ENCODE measurements at places on chromosomes 2 and 18.

DNA sequence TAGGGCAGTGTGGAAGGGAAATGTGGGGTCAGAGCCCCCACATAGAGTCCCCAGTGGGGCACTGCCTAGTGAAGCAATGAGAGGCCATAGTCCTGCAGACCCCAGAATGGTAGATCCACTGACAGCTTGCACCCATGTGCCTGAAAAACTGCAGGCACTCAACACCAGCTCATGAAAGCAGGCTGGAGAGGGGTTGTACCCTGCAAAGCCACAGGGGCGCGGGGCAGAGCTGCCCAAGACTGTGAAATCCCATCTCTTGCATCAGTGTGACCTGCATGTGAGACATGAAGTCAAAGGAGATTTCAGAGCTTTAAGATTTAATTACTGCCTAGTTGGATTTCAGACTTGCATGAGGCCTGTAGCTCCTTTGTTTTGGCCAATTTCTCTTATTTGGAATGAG lies 224.0 kb downstream of the TXNL1 start:
- H3K4me3 ChIP-seq, result no peak overlapping the region
- no peak overlapping the region for H3K27ac ChIP-seq
- H3K27me3 ChIP-seq, result no peaks in the 10 kb centered on the region
- no peak for DNase-seq

GRCh38 chr2:235270956-235271355 lies 222.9 kb upstream of the AGAP1 start:
- no peak for DNase-seq
- peaks cover 3% of the 10 kb centered on the region for H3K27me3 ChIP-seq
- H3K27ac ChIP-seq, result no peak overlapping the region
- no peaks in the 10 kb centered on the region for H3K36me3 ChIP-seq
- H3K4me3 ChIP-seq, result no peak overlapping the region

DNA sequence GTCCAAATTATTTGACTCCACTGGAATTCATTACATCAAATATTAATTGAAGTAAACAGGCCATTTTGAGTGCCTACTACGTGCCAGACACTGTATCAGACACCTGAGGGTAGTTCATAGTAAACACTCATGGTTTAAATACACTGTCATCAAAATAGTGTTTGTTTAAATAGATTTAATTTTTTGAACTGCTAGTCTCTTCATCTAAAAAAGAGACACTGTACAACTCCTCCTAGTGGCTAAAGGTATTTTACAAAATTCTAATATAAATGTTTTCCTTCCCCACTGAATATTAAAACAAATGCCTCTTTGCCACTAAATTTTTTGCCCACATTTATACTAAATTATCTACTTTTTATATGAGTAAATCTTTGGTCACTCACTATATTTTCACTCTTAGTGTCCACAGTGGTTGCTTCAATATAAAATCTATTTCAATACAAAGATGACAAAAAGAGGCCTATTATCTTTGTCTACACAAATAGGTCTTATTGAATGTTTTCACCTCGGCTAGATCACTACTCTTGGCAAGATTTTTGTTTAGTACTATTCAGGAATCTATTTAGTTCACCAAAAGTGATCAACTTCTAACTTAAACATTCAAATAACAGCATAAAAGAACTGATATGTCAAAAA lies 122.1 kb downstream of the TMEM247 start:
- no peak for DNase-seq
- no peak overlapping the region for H3K27ac ChIP-seq
- H3K36me3 ChIP-seq, result peaks cover 44% of the 10 kb centered on the region
- peaks cover 4% of the 10 kb centered on the region for H3K27me3 ChIP-seq

- H3K4me1 ChIP-seq, result no peaks in the 10 kb centered on the region
- H3K36me3 ChIP-seq, result peaks cover 15% of the 10 kb centered on the region
- peaks cover 3% of the 10 kb centered on the region for H3K27me3 ChIP-seq
- no peak overlapping the region for H3K4me3 ChIP-seq
These were observed 170.7 kb downstream of the DIS3L2 start for GRCh38 chr2:232132181-232132580.

- H3K4me3 ChIP-seq, result no peak overlapping the region
- no peak overlapping the region for H3K27ac ChIP-seq
- peaks cover 2% of the 10 kb centered on the region for H3K27me3 ChIP-seq
- no peaks in the 10 kb centered on the region for H3K36me3 ChIP-seq
These were observed 247.7 kb upstream of the CCDC68 start for GRCh38 chr18:55206927-55207326.

DNA sequence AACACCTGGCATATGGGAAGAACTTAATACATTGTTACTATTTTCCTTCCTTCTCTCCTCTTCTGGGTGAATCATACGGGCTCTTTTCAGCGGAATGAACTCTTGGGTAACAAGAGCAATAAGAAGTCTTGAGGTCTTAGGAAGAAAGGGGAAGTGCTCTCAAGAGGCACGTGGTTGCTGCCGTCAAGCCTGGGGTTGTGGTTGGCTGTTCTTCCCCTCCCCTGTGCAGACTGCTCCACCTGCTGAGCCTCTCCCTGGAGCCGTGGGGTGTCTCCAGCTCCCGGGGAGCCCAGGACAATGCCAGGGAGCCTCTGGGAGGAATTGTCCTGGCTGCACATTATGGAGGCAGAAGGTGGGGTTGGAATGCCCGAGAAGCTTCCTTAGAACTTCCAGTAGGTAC lies 19.4 kb downstream of the TOGARAM2 start:
- DNase-seq, result no peak
- H3K4me3 ChIP-seq, result no peak overlapping the region
- peaks cover 12% of the 10 kb centered on the region for H3K27me3 ChIP-seq
- H3K4me1 ChIP-seq, result peaks cover 12% of the 10 kb centered on the region
- H3K27ac ChIP-seq, result no peak overlapping the region

GRCh38 chr2:238423561-238424312 lies 3.0 kb upstream of the ASB1 start:
- H3K36me3 ChIP-seq, result peaks cover 13% of the 10 kb centered on the region
- no peak overlapping the region for H3K27ac ChIP-seq
- H3K4me1 ChIP-seq, result peaks cover 66% of the 10 kb centered on the region
- no peak overlapping the region for H3K4me3 ChIP-seq
- no peaks in the 10 kb centered on the region for H3K27me3 ChIP-seq
- no peak for DNase-seq

DNA sequence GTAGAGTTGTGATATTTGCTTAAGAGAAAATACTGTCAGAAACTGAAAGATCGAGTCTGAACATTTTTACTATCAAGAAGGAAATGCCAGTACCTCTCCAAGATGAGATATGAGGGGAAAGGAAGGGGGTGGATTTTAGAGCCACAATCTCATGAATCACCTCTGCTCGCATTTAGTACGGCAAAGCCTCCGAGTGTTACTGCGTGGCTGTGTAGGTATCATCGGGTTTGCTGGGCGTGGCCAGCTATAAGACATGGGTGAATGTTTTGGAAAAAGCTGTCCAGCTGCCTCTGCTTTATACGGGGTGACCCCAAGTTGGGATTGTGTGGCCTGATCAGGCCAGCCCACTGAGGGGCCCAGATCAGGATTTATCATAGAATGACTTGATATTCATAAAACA lies 826.4 kb downstream of the SOCS6 start:
- DNase-seq, result no peak
- no peaks in the 10 kb centered on the region for H3K36me3 ChIP-seq
- H3K27ac ChIP-seq, result no peak overlapping the region
- no peak overlapping the region for H3K4me3 ChIP-seq
- H3K4me1 ChIP-seq, result no peaks in the 10 kb centered on the region

- DNase-seq, result no peak
- H3K36me3 ChIP-seq, result peaks cover 35% of the 10 kb centered on the region
- H3K27ac ChIP-seq, result peak overlapping the region; percentile 96
- peaks cover 23% of the 10 kb centered on the region for H3K4me1 ChIP-seq
These were observed 575 bp downstream of the CCDC150 start for GRCh38 chr2:196640031-196640548.

GRCh38 chr2:225083276-225083675 lies 41.0 kb upstream of the DOCK10 start:
- peaks cover 14% of the 10 kb centered on the region for H3K27me3 ChIP-seq
- H3K36me3 ChIP-seq, result no peaks in the 10 kb centered on the region
- DNase-seq, result no peak
- H3K27ac ChIP-seq, result no peak overlapping the region

- H3K4me3 ChIP-seq, result no peak overlapping the region
- peaks cover 8% of the 10 kb centered on the region for H3K4me1 ChIP-seq
- H3K27ac ChIP-seq, result no peak overlapping the region
- no peak for DNase-seq
- no peaks in the 10 kb centered on the region for H3K36me3 ChIP-seq
- H3K27me3 ChIP-seq, result no peaks in the 10 kb centered on the region
These were observed 227.1 kb downstream of the ARHGAP15 start for GRCh38 chr2:143356336-143356735.

DNA sequence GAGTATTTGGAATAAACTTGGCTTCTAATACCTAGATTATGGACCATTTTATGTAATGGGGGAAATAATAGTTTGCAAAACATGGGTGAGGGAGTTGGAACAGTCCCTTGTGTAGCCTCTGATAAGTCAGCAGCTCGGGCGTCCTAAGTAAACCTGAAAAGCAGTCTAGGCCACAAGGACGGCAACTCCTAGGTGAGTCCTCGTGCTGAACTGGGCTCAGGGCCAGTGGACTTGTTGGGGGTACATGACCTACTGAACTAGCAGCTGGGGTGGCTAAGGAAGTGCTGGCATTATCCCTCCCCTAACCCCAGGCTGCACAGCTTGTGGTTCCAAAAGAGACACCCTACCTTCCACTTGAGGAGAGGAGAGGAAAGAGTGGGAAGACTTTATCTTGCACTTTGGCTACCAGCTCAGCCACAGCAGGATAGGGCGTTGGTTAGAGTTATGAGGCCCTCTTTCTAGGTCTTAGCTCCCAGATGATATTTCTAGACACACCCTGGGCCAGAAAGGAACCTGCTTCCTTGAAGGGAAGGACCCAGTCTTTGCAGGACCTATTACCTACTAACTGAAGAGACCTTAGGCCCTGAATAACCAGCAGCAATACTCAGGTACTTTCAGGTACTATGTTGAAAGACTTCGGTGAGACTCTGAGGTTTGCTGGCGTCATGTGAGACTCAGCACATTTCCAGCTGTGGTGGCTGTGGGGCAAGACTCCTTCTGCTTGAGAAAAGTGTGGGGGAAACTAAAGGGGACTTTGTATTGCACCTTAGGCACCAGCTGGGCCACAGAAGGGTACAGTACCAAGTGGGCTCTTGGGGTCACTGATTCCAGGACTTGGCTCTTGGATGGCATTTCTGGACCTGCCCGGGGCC lies 71.0 kb downstream of the AQP4 start:
- H3K4me3 ChIP-seq, result no peak overlapping the region
- H3K4me1 ChIP-seq, result no peaks in the 10 kb centered on the region
- H3K27me3 ChIP-seq, result peaks cover 16% of the 10 kb centered on the region
- peaks cover 7% of the 10 kb centered on the region for H3K36me3 ChIP-seq

DNA sequence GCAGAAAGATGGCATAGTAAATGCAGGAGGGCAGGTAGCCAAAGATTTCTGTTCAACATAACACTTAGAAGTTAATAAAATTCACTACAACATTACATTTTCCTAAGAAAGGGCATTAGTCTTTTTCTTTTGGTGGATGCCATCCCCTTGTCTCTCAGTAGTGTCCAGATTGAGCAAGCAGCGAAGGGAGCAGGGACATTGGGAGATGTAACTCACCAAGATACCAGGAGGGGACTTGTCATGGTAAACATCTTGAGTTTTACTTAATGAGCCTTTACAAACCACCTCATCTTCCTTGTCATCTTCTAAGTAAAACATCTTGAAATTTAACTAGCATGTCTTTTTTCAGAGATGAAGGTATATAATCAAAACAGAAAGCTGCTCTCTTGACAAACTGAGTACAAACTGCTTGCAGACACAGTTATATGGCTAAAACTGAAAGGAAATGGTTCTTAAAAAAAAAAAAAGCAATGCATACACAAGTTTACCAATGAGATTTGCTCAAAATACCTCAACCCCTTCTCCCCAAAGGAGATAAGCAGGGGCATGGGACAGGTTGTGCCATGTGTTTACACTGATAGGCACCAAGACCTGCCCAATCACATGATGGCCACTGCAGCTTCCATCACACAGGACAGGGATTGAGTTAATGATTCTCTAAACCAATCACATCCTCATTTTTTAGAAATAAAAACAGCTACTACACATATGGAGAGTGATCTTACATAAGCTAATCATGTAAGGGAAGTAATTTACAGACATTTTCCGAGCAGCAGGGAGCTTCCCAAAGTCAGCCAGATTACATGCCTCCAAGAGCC lies 30.3 kb downstream of the LPIN2 start:
- peaks cover 80% of the 10 kb centered on the region for H3K4me1 ChIP-seq
- H3K36me3 ChIP-seq, result peaks cover 46% of the 10 kb centered on the region
- H3K27ac ChIP-seq, result peak overlapping the region; percentile 74
- H3K27me3 ChIP-seq, result no peaks in the 10 kb centered on the region

- H3K27ac ChIP-seq, result no peak overlapping the region
- H3K36me3 ChIP-seq, result no peaks in the 10 kb centered on the region
- H3K27me3 ChIP-seq, result no peaks in the 10 kb centered on the region
These were observed 753.9 kb downstream of the SUCLG1 start for GRCh38 chr2:83705146-83705545.

GRCh38 chr2:229738024-229738625 lies 23.8 kb upstream of the DNER start:
- no peak for DNase-seq
- H3K4me3 ChIP-seq, result no peak overlapping the region
- no peak overlapping the region for H3K27ac ChIP-seq
- peaks cover 8% of the 10 kb centered on the region for H3K27me3 ChIP-seq

- H3K27ac ChIP-seq, result no peak overlapping the region
- no peaks in the 10 kb centered on the region for H3K4me1 ChIP-seq
- H3K36me3 ChIP-seq, result peaks cover 81% of the 10 kb centered on the region
- no peak overlapping the region for H3K4me3 ChIP-seq
- H3K27me3 ChIP-seq, result no peaks in the 10 kb centered on the region
- no peak for DNase-seq
These were observed 48.9 kb downstream of the DARS1 start for GRCh38 chr2:135936524-135936923.

DNA sequence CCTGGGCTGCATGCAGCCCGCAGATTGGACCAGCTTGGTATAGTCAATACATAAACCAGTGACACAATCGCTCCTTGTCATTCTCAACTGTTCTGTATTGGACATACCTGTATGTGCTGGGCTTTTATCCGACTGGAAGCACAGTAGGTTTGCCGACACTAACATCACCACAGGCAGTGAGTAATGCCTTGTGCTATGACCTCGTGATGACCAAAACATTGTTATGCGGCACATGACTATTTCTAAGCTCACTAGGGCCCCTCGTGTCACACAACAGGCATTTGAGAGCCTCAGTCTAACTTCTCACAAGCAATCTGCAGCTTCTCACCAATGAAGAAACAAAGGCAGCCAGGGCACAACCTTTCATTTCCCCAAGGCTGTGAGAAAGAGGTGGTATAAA lies 320.8 kb downstream of the AFF3 start:
- no peak for DNase-seq
- H3K4me3 ChIP-seq, result no peak overlapping the region
- peaks cover 18% of the 10 kb centered on the region for H3K4me1 ChIP-seq
- H3K27ac ChIP-seq, result no peak overlapping the region
- peaks cover 83% of the 10 kb centered on the region for H3K36me3 ChIP-seq
